ENCODE measurements at places on chromosomes 6 and 20.

GRCh38 chr20:58963060-58963584, 17.9 kb upstream of the NELFCD start:
- no peak for DNase-seq

- DNase-seq, result peak; percentile 27
Observed at GRCh38 chr20:33211817-33212424, 5.2 kb upstream of the BPIFA3 start.

- no peak for DNase-seq
Observed at GRCh38 chr6:106272287-106272686, 53.3 kb downstream of the ATG5 start.

- no peak for DNase-seq
Observed at GRCh38 chr6:25343984-25344383, 64.8 kb downstream of the CARMIL1 start.

- DNase-seq, result no peak
Observed at GRCh38 chr6:44108471-44108870, 18.8 kb downstream of the MRPL14 start.

DNA sequence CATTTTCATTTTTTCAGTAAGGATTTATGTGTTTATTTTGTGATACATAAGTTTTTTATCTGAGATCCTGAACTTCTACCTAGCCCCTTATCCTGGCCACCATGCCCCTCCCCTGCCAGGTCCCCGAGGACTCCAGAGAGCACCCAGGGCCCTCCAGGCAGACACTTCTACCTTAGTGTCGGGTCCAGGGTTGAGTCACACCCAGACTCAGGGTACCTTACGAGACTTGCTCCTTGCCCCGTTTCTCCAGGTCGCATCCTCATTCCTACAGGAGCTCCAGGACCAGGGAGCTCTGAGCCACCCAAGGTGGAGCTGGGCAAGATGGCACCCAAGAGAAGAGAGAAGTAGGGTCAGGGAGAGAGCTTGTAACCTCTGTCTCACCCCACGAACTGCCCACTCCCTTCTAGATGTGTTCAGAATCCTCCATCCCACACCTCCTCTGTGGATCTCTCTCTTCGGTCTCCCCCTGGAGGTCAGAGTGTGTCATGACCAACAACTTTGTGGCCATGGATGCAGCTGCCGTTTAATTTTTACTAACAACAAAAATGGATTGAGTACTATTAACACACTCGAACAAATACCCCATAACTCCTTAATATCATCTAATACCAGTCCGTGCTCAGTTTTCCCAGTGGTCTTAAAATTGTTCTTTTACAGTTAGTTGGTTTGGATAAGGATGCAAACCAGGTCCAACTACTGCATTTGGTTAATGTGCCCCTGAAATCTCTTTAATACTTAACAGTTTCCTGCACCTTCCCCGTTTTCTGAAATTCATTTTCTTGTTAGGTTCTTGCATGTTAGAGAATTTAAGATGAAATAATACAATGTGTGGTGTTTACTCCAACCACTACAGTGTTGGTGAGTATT, 130.6 kb upstream of the INSM1 start:
- DNase-seq, result no peak

DNA sequence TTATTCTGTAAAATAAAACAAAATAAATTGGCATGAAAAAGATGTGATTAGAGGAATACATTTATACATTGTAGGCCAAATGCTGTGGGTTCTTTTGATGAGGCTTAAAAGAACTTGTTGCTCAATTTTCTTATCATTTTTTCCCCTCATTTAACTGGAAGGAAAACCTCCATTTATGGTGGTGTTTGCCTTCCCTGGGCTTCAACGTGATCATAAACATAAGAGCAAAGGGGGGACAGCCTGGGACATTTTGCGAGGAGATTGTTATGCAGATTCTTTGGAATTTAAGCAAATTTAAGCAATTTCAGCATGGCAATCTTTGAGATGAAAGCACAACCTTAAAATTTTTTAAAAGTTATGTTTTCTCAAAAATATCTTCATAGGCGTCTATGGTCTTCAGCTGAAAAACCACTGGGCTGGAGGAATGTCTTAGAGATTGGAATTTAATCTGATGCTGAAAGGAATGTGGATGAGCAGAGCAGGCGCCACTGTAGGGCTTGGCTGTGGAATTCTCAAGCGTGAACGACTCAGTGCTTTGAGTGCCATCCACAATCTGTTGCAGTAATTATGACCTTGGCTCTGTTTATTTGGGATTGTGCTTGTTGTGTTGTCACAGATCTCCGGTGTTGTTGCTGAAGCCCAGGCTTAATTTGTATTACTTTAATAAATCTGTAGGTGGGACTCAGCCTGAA, 149.4 kb upstream of the MLIP start:
- DNase-seq, result no peak

DNA sequence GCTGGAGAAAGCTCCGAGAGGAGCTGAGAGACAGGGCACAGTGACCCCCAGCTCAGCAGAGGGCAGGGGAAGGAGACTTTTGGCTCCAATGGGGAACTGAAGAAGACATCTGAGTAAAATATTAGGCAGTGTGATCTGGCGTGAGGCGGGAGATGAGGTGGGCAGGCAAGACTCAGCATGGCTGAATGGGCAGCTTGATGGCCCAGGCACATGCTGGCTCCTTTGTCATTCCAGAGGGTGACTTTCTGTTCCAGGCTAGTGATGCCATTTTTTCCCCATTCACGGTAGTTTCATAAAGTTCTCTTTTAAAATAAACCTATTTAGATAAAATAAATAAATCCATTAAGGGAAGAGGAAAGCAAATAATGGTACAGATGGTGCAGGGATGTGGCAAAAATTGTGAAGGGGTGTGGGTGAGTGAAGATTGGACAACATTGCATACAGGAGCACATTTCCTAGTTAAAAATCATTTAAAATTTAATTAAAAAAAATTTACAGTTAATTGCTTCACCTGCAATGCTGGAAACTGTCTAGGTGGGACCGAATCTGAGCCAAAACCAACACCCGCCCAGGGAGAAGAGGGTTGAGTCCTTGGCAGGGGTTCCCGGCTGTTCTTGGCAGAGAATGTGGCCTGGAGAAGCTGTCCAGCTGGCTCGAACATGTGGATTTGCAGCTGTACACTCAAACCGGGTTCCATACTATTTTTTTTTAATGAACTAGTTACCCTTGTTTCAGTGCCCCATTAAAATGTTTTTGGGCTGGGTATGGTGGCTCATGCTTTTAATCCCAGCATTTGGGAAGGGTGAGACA, 41.7 kb upstream of the PRELID3B start:
- no peak for DNase-seq

DNA sequence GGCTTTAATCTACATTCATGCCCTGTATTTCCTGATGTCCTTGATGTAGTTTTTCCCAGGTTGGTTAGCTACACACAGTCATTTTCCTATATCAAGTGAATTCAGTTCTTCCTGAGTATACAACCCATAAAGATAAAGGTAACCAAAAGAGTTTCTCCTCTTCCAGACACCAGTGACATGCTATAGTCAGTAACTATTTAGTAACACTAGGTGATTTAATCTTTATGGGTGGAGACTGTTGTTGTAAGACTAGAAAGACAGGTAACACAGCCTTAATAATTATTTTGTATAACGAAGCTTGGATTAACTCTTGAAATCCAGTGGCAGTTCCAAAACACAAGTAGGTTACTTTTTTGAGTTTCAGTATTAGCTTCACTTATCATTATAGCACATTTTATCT, 17.6 kb downstream of the MCUR1 start:
- DNase-seq, result no peak

DNA sequence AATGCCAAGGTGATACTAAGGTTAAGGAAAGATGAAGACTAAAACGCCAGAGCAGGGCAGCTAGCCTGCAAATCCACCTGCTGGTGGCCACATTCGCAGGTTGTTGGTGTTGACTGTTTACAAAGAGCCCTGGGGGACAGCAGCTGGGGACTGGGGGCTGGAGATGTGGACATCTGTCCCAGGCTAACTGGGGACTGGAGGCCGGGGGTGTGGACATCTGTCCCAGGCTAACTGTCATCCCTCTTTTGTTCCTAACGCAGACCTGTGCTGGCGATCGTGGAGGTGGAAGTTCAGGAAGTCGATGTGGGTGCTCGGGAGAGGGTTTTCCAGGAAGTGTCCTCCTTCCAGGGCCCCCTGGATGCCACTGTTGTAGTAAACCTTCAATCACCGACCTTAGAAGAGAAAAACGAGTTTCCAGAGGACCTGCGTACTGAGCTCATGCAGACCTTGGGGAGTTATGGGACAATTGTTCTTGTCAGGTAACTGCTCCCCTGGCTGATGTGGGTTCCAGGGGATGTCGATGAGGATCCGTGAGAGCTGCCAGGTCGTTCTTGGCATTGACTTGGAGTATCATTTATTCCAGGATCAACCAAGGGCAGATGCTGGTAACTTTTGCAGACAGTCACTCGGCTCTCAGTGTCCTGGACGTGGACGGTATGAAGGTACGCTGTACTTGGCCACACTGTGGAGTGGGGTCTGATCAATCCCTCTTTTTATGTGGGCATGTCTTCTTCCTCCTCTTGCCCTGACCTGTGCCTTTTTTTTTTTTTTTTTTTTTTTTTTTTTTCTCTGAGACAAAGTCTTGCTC, 87.0 kb downstream of the SERAC1 start:
- DNase-seq, result no peak

DNA sequence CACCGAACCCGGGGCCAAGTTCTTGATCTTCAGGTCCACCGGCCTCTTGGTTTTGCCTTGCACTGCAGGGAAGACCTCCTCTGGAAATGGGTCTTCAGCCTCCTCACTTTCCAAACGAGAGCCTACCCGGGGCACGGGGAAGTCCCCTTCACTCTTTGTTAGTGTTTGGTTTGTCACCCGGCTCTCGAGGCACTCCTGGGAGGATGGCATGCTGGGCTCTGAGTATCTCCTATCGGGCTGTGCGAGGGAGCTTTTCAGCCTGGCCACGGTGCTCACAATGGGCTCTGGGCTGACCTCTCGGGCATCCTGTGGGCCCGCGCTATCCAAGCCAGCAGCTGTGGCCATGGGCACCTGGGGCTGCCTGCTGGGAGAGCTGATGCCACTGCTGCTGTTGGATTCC, 8.1 kb downstream of the TAGAP start:
- no peak for DNase-seq

- DNase-seq, result no peak
Observed at GRCh38 chr20:36399147-36399968, 93.2 kb downstream of the DLGAP4 start.

DNA sequence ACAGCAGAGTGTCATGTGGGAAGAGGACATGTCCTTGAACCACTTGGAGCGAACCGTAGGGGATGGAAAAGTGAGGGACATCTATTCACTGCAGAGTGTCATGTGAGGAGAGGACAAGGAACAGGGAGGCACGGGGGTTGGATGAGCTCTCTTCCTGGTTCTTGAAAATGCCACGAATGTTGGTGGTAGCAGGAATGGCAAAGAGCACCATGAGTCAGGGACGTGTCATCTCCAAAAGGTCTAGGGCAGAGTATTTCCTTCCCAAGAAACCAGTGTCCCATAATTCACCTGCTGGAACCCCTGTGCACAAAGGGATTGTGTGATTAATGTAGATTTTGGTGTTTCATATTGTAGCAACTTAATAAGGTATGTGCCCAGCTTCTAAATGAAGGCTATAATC, 136.8 kb downstream of the BFSP1 start:
- DNase-seq, result no peak

DNA sequence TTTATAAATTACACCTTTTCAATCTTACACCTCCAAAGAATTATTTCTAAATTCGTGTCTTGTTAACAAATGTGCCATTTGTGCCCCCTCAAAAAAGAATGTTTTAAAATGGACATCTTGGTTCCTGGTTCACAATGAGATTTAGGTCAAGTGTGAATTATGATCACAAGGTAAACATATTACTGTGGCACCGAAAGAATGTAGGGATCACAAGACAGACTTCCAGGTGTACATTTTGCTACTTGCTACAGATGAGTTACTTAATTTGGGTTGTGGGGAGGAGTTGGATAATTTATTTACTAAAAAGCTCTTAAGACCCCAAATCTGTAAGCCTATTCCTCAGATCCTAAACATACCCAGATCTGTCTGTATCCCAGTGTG, 25.0 kb upstream of the ADTRP start:
- DNase-seq, result no peak

DNA sequence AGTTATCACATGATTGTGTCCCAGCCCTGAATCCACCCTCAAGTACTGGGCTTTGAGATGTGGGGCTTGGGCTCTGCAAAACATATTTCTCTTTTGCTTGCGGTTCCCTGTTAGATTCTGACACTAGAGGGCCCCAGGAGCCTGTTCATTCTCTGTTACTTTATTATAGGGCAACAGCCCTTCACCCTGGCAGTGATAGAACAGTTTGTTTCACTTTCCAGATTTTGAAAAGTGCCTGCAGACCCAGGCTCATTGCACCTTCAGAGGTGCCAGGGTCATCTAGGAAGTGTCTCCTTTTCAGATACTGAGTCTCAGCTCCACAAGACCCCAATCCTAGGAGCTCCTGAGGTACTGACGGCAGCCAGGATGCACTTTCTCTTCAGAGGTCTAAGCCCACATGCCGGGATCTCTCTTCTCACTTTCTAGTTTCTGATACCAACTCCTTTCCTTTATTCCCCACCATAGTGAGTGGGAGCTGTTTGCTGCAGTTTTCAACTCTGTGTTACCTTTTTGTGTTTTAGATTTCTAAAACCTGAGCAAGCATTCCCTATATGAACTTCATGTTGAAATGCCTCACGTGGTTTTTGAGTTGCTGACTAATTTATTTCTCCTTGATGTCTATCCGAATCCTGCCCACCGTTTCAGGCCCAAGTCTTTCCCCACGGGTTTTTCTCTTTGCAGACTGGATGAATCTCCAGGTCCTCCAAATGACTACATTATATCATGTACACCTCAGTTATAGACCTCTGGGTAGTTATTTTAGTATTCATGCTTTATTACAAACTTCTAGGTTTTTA, 10.9 kb downstream of the ABT1 start:
- DNase-seq, result no peak

- DNase-seq, result no peak
Observed at GRCh38 chr6:130190701-130191690, 31.8 kb downstream of the SAMD3 start.

GRCh38 chr6:89583559-89583958, 55.0 kb downstream of the LYRM2 start:
- DNase-seq, result no peak

GRCh38 chr20:17508756-17509155, 22.4 kb downstream of the BFSP1 start:
- DNase-seq, result no peak

GRCh38 chr20:37670351-37670791, 23.5 kb upstream of the CTNNBL1 start:
- DNase-seq, result no peak

GRCh38 chr6:111263837-111264236, 176.5 kb downstream of the SLC16A10 start:
- DNase-seq, result no peak

DNA sequence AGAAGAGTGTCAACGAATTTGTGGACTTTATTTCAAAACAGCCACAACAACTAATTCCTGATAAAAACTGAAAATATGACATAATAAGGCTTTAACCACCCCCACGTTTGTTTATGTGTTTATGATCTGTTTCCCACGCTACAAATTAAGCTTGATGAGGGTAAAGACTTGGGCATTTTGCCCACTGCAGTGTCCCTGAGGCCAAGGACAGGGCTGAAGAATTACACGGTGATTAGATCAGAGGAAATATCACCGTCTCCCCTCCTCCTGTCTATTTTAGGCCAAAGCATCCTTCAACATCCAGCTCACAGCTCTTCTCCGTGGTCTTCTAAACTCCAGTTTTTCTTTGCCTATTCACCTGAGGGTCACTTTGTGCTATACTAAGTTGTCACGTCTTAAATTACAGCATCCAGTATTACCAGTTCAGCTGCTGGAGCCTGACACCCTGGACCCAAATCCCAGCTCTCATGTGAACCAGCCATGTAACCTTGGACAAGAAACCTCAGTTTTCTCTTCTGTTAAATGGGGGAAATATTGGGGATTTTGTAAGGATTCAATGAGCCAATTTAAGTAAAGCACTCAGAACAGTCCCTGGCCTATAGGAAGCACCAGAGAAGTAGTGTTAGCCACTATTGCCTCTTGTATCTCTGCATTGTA, 15.2 kb upstream of the ARFGEF2 start:
- DNase-seq, result no peak
